ENCODE measurements at places on chromosomes 3 and 15.

DNA sequence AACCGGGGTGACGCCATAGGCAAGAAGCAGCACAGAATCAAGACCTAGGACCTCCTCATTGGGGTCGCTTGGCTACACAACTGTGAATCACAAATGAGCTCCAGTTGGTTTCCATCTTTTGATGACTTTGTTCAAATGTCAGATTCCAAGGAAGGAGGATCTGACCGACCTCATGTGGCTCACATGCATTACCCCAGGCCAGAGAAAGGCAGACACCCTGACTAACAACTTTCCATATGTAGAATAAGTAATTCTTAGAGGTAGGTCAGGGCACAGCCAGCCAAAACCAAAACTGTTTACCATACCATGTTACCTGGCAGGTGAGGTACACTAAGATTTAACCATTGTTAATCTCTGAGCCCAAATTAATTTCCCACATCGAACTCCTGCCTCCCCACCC is 96.5 kb downstream of the CCNL1 start:
- DNase-seq, result no peak

- DNase-seq, result no peak
Measured at GRCh38 chr3:140731440-140732119, 53.7 kb downstream of the TRIM42 start.

DNA sequence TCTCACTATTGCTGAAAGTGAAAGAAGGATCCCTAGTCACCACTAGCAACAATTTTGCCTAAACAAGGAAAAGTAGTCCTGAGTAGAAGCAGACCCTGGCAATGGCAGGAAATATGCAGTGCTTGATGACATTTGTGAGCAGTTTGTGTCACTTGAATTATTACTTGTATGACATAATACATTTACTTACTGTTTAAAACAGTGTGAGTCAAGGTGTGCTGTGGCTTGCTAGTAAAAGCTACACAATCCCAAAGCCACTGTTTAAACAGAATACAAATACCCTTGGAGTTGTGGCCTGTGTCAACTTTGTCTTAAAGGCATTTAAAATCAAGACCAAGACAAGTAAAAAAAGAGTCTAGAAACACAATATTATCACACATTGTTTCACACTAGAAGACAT is 775.4 kb downstream of the ROBO1 start:
- DNase-seq, result no peak

DNA sequence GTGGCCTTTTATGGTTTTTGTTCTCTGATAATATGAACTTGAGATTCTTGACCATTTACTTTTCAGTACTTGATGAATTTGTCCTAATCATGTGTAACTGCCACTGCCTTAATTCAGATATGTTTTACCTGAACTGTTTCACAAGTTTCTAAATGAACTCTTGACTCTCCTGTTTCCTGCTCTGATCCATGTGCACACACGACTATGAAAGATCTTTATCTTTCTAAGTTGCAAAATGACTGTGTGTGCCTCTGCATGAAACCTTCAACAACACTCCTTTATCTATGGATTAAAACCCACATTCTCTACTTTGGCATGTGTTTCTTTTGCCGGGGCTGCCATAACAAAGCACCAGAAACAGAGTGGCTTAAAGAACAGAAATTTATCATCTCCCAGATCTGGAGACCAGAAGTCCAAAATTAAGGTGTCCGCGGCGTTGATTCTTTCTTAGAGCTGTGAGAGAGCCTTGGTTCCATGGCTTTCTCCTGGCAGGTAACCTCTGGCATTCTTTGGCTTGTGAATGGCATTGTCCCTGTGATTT is 275.0 kb downstream of the ADAMTSL3 start:
- DNase-seq, result no peak

DNA sequence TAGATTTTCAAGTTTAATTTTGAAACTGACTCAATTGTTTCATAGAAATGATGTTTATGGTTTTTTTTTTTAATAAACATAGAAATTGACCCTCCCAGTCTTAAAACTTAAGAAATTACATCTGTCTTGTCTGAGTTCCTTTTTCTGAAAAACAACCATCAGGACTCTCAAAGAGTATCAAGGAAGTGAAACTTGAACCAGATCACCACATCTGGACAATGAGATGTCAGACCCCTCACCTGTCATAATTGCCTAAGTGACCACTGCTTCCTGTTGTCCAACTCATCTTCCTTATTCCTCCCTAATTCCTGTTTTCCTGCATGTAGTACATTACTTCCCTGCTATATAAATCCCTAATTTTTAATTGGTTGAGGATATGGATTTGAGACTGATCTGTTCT is 441.5 kb upstream of the ARHGEF26 start:
- no peak for DNase-seq

DNA sequence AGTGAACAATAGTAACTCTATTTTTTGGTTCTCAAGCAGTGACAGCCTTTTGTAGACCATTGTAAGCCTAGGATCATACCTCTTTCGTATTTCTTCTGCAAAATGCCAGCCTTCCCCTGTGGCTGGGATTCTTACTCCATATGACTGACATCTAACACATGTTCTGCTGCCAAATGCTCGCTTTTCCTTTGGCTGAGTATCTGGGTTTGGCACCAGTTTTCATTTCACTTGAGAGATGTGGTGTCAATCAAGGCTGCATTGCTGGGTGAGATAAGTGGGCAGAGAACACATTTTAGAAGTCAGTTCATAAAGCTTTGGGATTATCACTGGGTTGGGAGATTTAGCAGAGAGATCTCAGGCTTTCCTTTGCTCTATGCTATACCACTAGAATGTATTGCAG is 514.7 kb upstream of the SGO1 start:
- DNase-seq, result no peak

GRCh38 chr15:90223441-90224165 is 10.1 kb downstream of the CIB1 start:
- DNase-seq, result no peak

DNA sequence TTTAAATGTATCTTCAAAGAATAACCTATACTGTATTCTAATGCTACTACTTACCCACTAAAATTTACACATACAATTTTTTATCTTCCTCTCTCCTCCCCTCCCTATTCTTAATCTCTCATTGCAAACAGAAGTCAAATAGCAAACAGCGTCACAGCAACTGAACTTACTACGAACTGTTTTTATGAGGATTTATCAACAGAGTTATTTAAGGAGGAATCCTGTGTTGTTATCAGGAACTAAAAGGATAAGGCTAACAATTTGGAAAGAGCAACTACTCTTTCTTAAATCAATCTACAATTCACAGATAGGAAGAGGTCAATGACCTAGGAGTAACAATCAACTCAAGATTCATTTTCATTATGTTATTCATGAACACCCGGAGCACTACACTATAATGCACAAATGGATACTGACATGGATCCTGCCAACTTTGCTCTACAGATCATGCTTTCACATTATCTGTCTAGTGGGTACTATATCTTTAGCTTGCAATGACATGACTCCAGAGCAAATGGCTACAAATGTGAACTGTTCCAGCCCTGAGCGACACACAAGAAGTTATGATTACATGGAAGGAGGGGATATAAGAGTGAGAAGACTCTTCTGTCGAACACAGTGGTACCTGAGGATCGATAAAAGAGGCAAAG is 984 bp downstream of the FGF7 start:
- no peak for DNase-seq

- DNase-seq, result peak; percentile 17
Measured at GRCh38 chr3:192917404-192918274, at the start of gene MB21D2. MB21D2 (minus strand) TSS chr3:192917856; CDS start chr3:192917840, 16 bp downstream.

DNA sequence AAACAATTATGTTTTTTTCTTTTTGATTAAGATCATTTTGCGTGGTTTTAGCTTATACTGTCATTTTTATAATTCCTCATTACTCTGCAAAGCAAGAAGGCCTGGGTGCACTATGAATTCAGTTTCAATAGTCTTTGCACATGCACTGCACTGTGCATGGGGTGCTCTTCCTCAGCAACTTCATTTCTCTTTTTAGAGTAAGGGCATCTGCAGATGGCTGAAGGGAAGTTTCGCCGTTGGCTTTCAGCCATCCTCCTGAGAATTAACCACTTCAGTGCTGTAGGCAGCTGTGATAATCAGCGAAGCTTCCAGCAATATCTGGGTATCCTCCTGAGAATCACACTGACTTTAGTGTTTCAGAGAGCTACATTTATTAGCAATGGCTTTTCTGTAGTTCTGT is 284.8 kb downstream of the GBE1 start:
- no peak for DNase-seq

- no peak for DNase-seq
Measured at GRCh38 chr3:179450901-179451264, 387 bp downstream of the GNB4 start.

- DNase-seq, result no peak
Measured at GRCh38 chr3:112004669-112005068, 5.9 kb downstream of the TAGLN3 start.

DNA sequence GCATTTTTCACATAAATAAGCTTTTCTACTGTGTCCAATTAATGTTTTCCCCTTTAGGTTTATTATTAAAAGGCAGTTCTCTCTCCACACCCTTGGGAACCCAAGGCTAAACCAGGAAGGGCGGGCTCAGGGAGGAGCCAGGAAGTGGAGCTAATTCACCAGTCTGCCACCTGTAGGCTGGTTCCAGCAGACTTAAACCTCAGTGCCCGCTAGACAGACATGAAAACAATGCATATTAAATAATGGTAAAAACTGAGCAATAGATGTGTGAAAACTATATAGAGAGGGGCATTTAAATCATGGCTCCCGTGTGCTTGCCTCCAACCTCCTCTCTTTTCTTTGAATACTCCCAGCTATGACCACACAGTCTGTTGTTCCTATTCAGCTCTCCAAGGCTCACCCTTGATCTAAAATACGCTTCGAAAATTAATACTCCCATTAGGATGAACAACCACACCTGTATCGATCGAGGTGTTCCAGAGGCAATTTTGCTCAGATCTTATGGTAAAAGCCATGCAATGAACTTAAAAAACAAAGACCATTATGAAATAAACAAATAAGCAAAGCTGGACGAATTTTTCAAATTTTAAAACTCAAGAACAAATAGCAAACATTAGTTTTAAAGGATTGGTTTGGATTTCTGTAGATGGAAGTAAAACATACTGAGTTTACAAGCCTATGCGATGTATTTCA is 253.3 kb downstream of the TJP1 start:
- DNase-seq, result no peak

DNA sequence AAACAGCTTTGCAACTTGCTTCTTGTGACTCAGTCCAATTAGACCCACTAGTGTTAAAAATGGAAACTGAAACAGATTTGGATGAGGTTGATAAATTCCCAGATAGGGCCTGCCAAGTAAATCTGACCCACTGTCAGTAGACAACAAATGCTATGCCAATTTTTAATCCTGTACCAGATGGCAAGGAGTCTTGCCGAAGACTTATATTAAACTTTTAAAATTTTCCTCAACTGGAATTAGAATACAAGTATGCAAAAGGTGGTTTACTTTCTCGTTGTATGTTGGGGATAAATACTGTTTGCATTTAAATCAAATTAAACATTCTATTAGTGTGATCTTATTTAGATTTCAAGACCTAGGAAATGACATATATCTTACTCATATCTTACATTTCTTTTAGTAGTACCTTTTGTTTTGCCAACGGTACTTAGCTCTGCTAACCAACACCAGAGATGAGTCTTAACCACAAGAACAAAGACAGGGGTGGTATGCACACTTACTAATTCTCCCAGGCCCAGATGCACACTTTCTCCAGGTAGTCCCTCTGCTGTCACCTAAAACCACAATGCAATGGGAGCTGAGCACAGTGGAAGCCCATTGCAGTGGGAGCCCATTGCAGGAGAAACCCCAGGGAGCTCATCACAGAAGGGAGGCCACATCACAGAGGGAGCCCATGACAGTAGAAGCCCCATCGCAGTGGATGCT is 77.8 kb downstream of the WWTR1 start:
- no peak for DNase-seq

Measured in stimulated activated CD4-positive, alpha-beta T cell treated with anti-CD3 and anti-CD28 coated beads, TNF-alpha, amount 100 ng/mL, for 1 hour (primary cell).